ENCODE measurements at places on chromosomes 3 and 15.

DNA sequence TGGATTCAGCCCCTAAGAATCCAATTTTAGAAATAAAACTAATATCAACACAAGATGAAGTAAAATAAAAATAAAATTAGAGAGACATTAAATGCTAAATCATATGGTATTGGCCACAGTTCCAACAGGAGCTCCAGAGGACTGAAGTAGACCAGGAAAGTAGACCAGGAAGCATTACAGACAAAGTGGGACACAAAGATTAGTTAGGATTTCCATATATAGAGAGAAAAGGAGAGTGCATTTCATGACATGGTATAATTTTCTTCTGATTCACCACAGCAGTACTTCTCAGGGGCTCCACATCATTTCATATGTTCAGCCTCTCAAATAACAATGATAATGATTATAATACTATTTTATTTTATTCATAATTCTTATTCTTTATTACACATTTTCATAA lies 18.3 kb downstream of the FGF7 start:
- DNase-seq = no peak

- DNase-seq = no peak
Observed at GRCh38 chr15:27741226-27741860, 357.8 kb downstream of the OCA2 start.

- no peak for DNase-seq
Observed at GRCh38 chr3:72797773-72798543, 50.3 kb downstream of the SHQ1 start.

DNA sequence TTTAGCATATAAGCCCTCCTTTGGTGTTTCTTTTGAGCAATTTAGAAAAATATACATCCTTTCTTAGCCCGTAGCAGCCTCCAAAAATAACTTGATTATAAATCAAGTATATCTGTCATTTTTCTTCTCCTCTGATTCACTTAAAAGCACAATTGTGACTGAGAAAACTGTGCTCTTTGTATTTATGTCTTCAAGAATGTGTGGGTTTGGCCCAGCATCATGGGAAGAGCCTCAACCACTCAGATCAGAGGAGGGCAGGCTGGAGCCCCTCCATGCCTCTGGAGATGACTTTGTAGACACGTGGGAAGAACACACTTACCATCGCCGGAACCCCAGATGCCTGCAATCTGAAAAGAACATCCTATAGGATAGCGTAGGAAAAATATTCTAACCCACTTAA lies 123.8 kb upstream of the FEZF2 start:
- no peak for DNase-seq

- no peak for DNase-seq
Observed at GRCh38 chr3:185824051-185825005, 514 bp downstream of the IGF2BP2 start.

DNA sequence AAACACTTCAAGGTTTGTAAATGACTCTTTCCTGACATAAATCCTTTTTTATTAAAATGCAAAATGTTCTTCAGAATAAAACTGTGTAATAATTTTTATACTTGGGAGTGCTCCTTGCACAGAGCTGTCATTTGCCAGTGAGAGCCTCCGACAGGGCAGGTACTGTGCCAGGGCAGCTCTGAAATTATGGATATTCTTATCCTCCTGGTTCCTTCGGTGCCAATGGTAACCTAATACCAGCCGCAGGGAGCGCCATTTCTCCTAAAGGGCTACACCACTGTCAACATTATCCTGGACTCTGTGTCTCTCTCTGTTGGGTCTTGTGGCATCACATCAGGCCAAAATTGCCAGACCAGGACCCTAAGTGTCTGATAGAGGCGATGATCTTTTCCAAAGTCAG lies 33.0 kb downstream of the CHDH start:
- no peak for DNase-seq

DNA sequence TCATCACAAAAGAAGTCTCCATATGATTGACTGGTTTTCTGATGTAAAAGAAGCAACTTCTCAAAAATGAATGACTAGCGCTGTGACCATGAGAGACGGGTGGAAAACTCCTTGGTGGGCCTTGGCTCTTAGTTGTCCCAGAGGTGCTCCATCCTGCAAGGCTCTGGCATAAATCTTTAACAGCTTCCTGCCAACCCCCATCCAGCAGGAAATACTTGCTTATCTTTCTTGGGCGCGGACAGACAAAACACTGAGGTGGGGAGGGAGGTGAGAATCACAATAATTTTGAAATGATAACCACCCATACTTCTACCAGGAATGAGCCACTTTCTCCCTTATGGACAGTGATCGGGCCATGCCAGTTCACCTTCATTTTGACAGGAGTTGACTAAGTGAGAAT lies 128.6 kb downstream of the STT3B start:
- no peak for DNase-seq

DNA sequence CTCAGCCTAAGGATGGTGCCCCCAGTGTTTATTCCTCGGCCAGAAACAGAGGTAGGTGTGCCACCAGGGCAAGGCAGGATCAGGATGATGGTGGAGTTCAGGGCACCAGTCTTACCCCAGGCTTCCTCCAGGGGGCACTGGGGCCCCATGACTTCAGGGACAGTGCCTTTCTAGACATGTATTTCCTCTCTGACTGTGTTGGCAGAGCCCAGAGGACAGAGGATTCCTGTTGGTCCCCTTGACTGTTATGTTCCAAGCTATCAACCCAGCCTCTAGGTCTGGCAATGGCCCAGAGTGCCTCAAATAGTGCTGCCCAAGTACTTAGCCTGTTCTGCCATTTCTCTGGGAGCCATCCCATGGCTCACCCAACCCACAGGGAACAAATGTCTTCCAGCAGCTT lies 2.8 kb downstream of the HEMK1 start:
- peak; percentile 63 for DNase-seq

- DNase-seq = no peak
Observed at GRCh38 chr3:55585856-55586255, 98.8 kb upstream of the WNT5A start.

- no peak for DNase-seq
Observed at GRCh38 chr3:126488185-126488584, 12.5 kb upstream of the ZXDC start.

- no peak for DNase-seq
Observed at GRCh38 chr3:178043084-178043483, 493.2 kb upstream of the KCNMB2 start.

DNA sequence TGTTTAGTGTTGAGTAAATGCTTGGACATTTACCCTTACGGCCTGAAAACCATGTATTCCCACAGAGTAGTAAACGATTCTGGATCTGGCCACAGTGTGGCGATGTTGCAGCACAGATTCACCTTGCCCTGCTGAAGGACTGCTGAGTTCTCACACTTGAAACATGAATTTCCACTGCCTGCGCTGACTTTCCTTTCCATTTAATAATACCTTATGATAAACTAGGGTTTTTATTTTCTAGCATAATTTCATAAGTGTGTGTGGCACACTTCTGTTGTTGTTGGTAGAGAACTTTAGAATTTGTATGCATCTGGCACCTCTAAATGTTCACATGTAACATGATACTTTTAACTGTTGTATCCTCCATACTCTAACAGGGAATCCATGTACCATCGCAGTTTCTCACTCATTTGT lies 53.9 kb downstream of the C3orf38 start:
- no peak for DNase-seq

GRCh38 chr15:83685916-83686332 lies 32.0 kb downstream of the ADAMTSL3 start:
- no peak for DNase-seq

- DNase-seq = peak; percentile 20
Observed at GRCh38 chr3:13012221-13012691, 61.0 kb downstream of the IQSEC1 start.

GRCh38 chr3:63706321-63707085 lies 54.0 kb downstream of the SNTN start:
- no peak for DNase-seq

GRCh38 chr3:48034000-48034516 lies 17.8 kb upstream of the MAP4 start:
- DNase-seq = no peak

DNA sequence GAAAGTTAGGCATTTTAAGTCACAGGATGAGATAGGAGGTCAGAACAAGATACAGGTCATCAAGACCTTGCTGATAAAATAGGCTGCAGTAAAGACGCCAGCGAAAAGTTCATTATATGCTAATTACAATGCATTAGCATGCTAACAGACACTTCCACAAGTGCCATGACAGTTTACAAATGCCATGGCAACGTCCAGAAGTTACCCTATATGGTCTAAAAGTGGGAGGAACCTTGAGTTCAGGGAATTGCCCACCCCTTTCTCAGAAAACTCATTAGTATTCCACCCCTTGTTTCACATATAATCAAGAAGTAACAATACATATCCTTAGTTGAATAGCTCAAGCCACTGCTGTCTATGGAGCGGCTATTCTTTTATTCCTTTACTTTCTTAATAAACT lies 92.7 kb upstream of the PLXND1 start:
- no peak for DNase-seq

DNA sequence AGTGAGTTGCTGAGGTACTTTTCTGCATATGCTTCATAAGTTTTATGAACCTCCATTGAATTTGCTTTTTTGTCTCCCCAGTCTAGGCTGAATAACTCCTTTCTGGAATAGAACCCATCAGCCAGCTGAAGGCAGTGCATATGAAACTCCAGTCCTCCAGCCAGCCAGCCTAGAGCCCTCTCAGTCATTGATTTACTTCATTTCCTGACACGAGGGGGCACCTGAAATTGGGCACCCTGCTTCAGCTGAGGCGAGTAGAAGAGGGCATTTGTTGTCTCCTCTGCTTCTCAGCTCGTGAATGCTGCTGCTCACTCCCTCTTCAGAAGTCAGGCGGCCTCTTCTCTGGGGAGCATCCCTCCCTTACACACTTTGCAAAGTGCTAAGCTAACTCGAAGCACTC lies 32.5 kb downstream of the CHST2 start:
- DNase-seq = no peak

DNA sequence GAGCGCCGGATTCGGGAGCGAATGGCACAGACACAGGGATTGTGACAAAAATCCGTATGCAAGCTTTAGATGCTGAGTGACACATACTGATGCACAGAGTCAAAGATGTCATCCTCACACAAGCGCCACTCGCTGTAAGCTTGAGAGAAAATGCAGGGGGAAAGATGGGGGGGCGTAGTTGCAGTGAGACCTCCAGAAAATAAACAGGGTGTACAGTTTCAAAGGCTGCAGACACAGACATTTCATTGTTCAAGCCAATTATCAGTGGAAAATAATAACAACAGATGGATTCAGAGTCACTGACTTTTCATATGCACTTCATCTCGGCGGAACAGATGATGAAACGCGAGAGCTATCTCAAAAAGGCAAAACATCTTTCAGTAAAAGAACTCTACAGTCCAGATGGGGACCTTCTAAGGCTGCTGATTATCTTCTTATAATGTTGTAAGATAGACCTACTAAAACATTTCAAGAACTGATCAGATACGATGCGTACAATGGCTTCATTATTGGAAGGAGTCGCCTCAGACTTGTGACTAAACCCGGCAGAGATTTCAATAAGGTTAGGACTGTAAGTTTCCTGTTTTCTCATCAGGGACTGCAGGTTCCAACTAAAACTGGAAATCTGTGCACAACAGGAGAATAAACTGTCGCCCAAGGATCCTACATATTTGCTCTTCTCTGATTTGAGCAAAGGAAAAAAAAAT lies 275.4 kb downstream of the FOXP1 start:
- no peak for DNase-seq

- no peak for DNase-seq
Observed at GRCh38 chr3:56025326-56025725, 442.9 kb downstream of the ERC2 start.

DNA sequence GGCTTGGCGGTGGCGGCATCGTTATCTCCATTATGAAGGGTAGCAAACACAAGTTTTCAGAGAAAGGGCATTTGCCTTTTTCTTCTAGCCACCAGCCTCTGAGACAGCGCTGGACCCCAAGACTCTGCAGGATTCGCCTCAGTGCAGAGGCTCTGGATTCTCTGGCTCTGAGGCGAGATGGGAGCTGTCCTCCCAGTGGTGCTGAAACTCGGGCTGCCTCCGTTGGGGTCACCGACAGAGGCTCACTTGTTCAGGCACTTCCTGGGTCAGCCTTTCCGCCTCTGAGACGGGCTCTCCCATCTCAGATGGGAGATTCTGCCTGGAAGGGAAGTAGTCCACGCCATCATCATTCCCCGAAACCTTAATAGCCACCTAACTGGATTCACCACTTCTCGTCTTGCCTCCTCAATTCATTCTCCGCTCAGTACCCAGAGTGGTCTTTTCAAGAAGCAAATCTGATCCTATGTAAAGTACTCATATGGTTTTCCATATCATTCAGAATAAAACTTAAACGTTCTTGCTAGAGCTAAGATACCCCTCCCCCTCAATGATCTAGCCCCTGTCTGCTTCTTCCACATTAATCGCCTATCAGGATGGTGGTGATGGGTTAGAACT lies 76.9 kb downstream of the RHCG start:
- DNase-seq = no peak

DNA sequence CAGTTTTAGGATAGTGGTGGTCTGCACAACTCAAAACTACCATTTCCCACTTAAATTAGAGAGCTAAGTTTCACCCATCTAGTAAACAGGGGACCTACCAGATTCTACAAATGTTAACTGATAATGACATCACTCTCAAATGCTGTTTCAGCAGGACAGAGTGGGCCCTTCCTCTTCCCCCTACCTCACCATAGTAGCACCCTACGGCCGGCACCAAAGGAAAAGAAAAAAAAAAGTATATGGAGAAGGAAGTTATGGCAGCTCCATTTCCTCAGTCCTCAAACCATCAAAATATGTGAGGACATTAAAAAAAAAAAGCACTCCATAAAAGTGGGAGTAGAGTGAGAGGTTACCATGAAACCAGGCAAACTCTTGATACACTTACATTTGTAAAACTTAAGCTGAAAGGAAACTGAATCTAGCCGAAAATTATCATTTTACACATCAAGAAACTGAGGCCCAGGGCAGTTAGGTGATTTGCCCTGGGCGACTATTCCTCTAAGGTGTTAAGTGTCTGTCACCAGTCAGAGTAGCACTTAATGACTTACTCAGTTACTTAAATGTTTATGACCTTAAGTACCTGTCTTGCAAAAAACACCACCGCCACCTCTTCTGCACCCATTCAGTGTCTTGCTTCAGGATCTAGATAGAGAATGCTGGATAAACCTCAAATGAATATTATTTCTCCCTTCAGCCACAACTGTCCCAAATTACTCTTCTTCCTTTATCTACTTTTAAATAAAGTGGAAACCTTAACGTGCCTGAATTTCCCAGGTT lies 2.7 kb downstream of the MSL2 start:
- no peak for DNase-seq

DNA sequence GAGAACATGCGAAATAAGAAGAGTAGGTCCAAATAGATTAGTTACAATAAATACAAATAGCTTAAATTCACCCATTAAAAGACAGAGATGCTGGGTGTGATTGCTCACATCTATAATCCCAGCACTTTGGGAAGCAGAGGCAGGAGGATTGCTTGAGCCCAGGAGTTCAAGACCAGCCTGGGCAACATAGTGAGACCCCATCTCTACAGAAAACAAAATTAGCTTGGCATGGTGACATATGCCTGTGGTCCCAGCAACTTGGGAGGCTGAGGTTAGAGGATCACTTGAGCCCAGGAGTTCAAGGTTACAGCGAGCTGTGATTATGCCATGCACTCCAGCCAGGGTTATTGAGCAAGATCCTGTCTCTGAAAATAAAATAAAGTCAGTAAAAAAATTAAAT lies 109.1 kb upstream of the WNT5A start:
- no peak for DNase-seq
